ENCODE measurements at places on chromosomes 3 and 15.

DNA sequence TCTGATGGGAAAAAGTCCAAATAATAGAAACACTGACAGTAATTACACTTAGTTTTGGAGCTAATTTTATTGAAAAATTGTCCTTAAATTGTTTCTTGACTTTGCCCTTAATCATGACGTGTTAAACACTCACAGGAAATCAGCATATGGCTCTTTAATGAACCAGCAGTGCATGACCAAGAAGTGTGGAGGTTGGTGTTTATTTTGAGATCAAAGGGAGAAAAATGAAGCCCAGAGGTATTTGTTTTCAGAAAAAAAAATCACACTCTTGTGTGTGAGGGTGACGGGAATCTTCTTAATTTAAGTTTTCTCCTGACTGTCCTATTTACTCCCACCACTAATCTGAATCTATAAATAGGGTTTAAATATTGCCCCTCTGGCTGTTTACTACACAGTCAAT is 28.8 kb upstream of the SYNM start:
- no peak for DNase-seq

DNA sequence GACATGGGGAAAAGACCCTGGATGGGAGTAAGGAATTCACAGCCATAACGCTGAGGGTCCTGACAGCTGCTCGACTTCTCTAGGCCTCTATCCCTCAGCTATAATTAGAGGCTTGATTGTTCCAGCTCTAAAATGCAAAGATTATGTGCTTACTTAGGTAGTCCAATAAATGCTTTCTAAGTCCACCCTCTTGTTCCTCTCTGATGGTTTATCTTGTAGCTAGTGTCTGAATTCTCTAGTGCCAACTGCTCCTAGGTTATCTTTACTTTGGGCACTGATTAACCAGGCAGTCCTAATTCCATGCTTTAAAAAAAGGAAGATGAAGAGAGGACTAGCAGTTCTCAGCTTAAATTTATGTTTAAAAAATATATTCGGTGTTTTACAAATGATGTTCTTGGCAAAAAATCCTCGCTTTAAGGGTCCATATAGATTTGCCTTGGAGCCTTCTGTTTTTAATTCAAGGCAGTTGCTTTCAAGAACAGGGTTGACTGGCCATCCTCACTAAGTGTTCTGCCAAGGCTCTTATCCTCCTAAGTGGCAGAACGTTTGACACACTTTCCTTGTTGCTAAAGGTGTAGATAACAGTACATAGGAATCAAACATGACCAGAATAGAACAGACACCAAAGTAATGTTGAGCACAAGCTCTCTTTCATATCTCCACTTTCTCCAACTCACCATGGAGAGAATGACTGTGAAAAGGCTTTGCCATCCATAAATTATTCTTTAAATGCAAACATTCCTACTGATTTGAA is 60.6 kb downstream of the THRB start:
- DNase-seq = no peak

- no peak for DNase-seq
Measured at GRCh38 chr3:36319680-36320079, 60.6 kb upstream of the STAC start.

GRCh38 chr3:164539215-164539614 is 539.1 kb downstream of the SI start:
- DNase-seq = no peak

GRCh38 chr15:56244811-56245576 is 1.3 kb upstream of the RFX7 start:
- DNase-seq = no peak

DNA sequence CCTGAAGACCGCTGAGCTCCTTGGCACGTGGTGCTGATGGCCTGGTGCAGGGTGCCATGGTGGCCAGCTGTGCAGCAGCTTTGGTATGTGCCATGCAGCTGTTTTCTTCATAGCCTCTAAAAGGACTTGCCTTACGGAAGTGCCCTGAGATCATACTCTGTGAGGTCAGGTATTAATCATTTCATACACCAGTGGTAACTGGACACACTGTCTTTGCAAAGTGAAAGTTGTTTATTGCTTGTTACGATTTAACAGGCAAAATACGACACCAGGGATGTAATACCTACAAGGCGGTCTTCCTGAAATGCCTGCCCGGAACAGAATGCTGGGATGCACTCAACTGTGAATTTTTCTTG is 184.6 kb downstream of the ATP10A start:
- DNase-seq = no peak

- no peak for DNase-seq
Measured at GRCh38 chr3:4517643-4518311, 24.6 kb downstream of the ITPR1 start.

DNA sequence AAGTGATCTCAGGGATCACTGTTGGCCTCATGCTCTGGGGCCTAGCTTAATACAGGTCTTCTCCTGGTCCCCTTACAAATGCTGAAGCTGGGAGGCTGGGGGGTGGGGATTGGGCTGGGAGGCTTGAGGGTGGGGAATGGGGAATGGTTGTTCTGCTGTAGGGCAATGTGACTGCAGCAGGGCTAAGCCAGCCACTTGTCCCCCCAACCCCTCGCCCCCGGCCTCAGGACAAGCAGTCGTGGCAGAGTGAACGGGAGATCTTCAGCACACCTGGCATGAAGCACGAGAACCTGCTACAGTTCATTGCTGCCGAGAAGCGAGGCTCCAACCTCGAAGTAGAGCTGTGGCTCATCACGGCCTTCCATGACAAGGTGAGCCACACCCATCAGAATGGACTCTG is 17.2 kb upstream of the EXOG start:
- DNase-seq = no peak

GRCh38 chr3:128074851-128075521 is 22.7 kb downstream of the SEC61A1 start:
- DNase-seq = no peak

DNA sequence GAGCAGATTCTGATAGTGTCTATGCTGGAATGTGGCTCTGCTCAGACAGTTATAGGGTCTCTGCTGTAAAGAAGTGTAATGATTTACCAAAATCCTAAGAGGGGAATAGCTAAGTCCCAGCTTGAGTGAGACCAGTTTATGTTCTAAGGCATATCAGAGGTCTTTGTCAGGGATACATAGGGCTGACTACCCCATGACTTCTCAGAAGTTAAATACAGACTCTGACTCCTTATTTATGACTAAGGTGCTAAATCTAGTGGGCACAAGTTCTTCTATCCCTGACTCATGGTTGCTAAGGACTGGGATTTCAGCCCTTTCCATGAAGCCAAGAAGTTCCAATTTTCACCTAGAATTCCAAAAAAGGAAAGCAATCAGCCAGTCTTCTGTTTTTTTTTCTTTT is 192.6 kb upstream of the POU1F1 start:
- no peak for DNase-seq

GRCh38 chr3:187746442-187747281 is 1.4 kb upstream of the BCL6 start:
- no peak for DNase-seq

GRCh38 chr15:90917569-90917968 is 14.5 kb downstream of the MAN2A2 start:
- DNase-seq = no peak

DNA sequence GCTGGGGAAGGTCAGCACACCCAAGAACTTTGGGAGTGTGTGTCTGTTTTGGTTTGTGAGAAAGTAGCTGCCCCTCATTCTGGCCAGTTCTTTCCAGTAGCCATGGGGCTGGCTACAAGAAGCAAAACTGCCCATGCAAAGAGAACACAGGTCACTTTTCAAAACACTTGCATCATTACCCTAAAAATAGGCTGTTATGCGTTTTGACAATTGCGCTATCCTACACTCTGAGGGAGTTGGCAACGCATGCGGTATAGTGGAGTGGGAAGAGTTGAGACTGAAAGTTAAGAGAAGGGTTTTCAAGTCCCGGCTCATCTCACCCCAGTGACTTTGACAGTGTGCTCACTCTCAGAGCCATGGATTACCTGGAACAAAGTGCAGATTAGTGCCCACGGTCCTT is 41.8 kb upstream of the MYZAP start:
- no peak for DNase-seq

DNA sequence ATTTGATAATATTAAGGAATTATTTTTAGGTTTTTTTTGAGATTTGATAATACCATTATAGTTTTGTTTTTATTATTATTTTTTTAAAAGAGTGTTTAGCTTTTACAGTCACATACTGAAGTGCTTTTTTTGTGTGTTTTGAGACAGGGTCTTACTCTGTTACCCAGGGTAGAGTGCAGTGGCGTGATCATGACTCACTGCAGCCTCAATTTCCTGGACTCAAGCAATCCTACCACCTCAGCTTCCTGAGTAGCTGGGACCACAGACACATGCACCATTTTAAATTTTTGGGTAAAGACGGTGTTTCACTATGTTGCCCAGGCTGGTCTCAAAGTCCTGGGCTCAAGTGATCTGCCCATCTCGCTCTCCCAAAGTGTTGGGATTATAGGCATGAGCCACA is 73.0 kb downstream of the SUMF1 start:
- DNase-seq = no peak

GRCh38 chr15:64864068-64864467 is 22.4 kb downstream of the PLEKHO2 start:
- no peak for DNase-seq

- DNase-seq = no peak
Measured at GRCh38 chr15:69941706-69942495, 155.8 kb downstream of the TLE3 start.

DNA sequence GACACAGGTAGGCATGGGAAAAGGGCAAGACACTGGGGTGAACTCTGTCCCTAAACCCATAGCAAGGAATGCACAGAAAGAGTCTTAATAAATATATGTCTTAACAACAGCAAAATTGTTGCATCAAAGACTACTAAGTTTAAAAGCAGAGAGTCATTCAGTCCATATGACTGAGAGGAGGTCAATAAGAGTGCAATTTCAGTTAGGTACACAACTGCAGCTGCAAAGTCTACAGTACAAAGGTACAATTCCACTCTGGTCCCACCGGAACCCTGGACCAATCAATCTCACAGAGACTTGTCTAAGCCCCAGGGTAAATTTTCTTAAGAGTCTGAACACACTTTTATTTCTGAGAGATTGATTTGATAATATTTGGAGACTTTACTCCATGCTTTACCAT is 6.9 kb downstream of the CP start:
- DNase-seq = no peak

DNA sequence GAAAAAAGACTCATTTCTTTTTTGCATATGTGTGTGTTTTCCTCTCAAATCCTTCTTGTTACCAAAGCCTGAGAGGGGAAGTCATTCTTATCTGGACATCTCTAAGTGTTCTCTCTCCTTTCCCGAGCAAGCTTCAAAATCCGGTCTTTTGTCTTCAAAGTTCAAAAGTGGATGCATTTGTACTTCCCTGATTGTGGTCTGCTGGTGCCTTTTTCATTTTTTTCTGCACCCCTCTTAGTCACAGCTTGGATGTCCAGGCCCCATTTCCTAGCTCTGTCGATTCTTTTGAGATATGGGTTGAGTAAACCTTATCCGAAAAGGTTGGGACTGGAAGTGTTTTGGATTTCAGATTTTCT is 34.8 kb downstream of the EHD4 start:
- DNase-seq = no peak

- DNase-seq = no peak
Measured at GRCh38 chr15:43214169-43214568, 6.6 kb downstream of the EPB42 start.

GRCh38 chr3:117281371-117281770 is 571.8 kb downstream of the TUSC7 start:
- no peak for DNase-seq

DNA sequence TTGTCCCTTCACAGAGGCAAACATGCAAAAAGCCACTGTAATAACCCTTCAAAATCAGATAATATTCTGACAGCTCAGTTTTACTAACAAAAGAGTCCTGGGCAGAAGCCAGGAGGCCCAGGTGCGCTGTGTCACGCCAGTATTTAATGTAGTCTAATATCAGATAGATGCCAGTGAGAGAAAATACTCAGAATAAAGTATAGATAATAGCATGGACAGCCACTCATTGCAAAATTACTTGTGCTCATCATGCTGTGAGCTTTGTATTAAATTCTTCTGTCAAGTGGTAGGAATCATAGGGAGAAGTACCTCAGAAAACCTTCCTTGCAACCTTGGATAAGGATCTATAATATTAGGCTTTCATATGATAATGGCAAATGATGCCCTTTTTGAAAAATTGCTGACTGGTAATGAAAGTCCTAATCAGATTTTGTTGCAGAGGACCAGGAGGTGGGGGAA is 1154.3 kb downstream of the ROBO1 start:
- no peak for DNase-seq

GRCh38 chr3:33419948-33420347 is 20.3 kb downstream of the UBP1 start:
- DNase-seq = no peak

DNA sequence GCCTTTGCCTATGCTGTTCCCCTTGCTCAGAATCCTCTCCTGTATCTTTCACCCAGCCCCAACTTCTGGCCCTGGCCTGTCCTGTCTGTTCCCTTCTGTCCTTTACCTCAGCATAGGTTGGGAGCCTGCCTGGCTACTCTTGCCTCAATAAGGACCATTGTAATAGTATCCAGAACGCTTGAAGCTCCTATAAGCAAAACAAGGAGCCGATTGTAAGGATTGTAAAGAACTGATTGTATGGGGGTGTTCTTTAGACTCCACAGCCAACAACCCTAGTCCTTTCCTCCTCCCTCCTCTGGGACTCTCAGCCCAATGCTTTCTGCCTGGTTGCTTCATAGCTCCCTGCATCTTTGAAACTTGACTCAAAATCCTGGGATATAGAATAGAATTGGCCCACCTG is 18.7 kb upstream of the RAD54L2 start:
- DNase-seq = no peak

DNA sequence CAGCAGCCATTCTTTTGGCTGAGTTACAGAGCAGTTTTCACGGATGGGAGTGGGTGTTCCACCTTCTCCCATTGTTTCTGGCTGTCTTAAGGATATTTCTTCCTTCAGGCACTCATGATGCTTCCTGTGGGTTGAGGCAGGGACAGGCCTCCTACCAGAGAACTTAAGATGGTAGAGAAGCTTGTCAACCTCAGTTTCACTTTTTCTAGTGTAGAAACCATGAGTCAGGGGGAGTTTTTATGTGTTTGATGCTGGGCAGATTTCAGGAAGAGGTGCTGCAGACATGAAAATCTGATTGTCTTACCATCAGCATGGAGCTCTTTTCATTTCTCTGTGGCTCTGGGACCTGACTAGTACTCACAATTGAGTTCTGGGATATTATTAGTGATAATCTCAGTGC is 48.7 kb upstream of the VEPH1 start:
- no peak for DNase-seq

DNA sequence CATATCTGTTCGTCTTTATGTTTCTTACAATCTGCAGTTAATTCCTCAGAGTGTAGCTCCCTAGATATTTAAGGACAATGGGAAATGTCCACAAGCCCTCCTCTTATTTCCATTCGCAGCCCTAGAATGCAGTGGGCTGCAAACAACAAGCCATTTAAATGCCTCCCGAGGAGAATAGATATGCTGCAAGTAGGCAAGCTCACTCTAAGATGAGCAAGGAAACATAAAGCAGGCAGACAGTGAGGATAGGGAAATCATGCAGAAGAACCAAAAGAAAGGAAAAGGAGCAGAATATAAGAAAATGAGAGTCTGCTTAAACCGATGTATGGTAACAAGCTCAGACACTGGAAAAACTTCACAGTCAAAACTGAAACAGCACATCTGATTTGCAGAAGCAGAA is 561.9 kb downstream of the GBE1 start:
- no peak for DNase-seq

Measured in activated CD8-positive, alpha-beta memory T cell treated with anti-CD3 and anti-CD28 coated beads for 1 hour (primary cell).